Fibroblast of skin of left biceps (primary cell): ENCODE measurements at places on chromosomes 1 and 21.

DNA sequence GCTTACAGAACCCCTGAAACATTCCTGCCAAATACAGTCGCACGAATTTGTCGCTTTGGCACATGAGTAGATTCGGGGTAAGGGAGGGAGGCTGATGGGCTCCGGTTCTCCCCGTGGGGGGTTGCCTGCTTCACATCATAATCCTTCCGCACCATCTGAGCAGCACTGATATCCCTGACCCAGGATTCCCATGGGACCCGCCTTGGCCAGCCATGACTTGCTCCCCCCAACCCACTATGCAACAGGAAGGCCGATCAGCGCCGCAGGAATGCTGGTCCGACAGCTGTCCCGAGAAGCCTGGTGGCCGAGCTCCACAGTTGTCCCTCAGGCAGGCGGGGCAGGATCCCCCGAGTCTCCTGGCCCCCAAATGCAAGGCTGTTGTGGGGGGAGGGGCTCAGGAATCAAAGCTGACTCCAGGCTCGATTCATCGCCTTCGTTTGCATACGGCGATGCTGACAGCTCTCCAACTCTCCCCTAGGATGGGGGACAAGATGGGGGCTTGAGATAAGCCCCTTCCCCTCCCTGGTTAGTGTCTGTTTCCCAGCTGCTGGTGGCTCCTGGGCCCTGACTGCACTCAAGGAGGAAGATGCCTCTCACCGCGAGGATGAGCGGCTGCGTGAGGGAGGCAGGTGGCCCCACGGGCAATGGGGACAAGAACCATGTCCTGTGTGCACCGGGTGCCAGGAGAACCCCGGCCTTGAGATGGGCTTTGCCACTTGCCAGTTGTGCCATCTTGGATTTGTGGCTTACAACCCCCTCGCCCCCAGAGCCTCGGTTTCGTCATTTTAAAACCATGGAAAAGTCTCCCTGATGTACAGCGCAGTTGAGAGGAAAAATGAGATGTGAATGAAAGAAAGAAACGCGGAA lies 9.3 kb downstream of the DRAXIN start:
- DNase-seq = no peak

- DNase-seq = no peak
Measured at GRCh38 chr1:155473151-155473821, 89.3 kb downstream of the ASH1L start.

GRCh38 chr1:68464891-68465290 lies 15.1 kb upstream of the RPE65 start:
- DNase-seq = no peak

- DNase-seq = no peak
Measured at GRCh38 chr1:167291539-167292185, 71.0 kb downstream of the POU2F1 start.

- DNase-seq = no peak
Measured at GRCh38 chr1:229388897-229389580, 44.9 kb downstream of the ACTA1 start.

DNA sequence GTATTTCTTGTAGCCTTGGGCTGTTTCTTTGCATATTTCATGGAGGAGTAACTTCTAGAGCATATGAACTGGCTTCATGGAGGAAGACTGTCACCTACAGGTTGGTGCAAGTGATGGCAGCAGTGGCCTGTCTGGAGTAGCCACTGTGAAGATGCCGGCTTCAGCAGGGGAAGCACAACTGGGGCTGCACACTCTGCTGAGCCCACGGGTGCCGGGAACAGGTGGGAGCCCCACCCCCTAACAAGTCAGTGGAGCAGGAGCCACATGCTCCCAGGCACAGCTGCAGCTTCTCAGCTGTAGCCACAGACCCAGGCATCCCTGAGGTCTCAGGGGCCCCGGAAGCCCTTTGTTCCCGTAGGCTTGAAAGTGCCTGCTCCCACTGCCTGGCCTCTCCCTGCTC lies 43.2 kb upstream of the C1orf185 start:
- DNase-seq = no peak

- DNase-seq = peak; percentile 53
Measured at GRCh38 chr1:54229281-54229891, 29.4 kb downstream of the MRPL37 start.

DNA sequence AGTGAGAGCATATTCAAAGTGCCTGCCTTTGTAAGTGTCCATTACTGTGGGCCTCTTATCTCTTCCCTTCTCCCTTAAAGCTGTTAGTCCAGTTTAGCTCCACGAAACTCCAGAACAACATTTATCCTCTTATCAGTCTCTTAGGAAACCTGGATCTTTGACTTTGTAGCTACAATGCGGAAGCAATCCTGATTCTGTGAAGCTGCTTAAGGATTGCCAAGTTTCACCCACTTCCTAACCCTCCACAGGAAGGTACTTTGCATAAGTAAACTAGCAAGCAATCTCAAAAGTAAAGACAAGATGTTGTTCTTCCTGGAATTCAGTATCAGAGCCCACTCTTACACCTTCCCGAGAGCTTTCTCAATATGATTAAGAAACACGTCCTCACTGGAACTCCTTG lies 164.9 kb upstream of the USP25 start:
- no peak for DNase-seq

GRCh38 chr1:67078291-67078690 lies 24.3 kb upstream of the SLC35D1 start:
- DNase-seq = no peak

DNA sequence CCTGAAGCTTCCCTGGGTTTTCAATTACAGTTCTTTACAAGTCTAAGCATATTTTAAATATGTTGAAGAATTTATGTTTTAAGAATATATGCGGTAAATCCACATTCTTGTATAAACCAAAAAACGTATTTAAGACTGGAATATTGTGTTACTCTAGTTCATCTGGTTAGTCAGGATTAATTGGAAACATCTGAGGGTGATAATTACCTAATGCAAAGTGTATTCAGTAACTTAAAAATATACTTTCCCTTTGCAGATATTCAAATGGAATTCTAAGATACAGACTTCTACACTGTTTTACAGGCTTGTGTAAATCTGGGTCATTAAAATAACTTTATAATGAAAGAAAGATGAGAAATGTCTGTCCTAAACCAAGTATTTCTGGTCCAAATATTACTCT lies 302.0 kb downstream of the VAV3 start:
- peak; percentile 83 for DNase-seq

- no peak for DNase-seq
Measured at GRCh38 chr1:155794605-155795245, 62.3 kb downstream of the GON4L start.

GRCh38 chr1:103265551-103265950 lies 157.2 kb upstream of the COL11A1 start:
- DNase-seq = no peak

GRCh38 chr1:26387447-26387846 lies 14.9 kb upstream of the ZNF683 start:
- no peak for DNase-seq

DNA sequence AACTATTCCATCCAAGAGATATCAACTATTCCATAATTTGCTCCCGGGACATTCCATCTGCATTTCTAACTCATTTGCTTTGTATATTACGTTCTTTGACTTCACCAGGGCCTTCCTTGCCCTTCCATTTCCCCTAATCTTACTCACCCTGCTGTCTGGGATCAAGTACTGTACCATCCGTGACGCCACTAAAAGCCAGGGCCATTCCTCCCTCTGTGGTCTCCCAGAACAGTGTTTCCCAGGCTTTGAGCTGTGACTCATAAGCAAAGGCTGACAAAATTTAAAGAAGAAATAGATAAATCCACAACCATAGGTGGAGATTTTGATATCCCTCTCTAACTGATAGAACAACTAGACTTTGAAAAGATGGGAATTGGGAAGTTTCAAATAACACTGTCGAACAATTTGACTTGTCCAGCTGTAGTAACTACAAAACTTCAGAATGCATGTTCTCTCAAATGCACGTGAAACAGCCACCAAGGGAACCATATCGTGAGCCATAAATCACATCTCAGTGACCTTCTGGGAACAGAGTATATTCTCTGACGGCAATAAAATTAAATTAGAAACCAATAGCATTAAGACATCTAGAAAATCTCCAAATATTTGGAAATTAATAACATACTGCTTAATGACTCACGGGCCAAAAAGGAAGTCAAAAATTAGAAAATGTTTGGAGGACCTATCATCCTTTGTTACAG lies 501.0 kb downstream of the SETD4 start:
- DNase-seq = peak; percentile 87
